Thyroid gland (tissue), 4 donors: ENCODE measurements at places on chromosomes 2 and 18. TPM values are rescaled to one million over a fixed set of nuclear protein-coding genes. Genes with fewer than 3 reads are reported as not detected.

LRRTM4 gene
- not detected for total RNA-seq

DNA sequence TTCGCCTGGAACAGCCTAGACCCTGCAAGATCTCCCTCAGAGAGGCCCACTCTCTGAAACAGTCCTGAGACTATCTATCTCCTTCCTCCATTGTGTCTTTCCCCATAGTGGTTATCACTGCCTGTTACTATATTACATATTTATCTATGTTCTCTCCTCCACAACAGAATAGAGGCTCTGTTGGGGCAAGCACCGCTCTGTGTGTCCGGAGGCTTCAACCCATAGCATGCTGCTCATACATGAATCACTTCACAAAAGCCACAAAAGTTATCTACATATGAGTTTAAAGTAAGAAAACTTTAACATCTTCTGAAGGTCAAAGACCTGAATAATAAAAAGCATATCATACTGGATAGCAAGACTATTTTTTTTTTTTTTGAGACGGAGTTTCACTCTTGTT, 242.1 kb upstream of the HS6ST1 start:
- DNase-seq, result no peak

DNA sequence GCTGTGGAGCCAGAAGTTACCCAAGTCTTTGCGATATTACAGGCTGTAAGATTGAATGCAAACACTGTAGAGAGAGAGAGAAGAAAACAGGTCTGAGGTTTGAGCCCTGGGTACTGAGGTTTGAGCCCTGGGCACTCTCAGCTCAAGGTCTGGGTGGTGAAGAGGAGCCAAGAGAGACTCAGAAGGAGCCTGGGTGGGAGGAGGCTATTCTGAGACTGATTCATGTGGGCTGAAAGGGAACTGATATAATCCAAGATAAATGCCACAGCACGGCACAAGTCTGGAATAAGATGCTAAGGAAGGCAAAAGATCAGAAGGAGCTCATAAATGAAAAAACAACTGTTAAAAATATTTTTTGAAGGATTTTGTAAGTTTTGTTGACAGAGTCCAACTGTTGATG, 407.6 kb upstream of the HS6ST1 start:
- no peak for DNase-seq

- DNase-seq, result no peak
These were observed 57.3 kb downstream of the FARSB start for GRCh38 chr2:222598611-222599010.

LYPD6 gene
- total RNA-seq, result 0.33 TPM

TMEM178A gene
- 3.3 TPM for total RNA-seq

GRCh38 chr2:159807183-159808031, 9.4 kb upstream of the CD302 start:
- DNase-seq, result peak; percentile 54
